ENCODE measurements at places on chromosomes 5 and 9.

DNA sequence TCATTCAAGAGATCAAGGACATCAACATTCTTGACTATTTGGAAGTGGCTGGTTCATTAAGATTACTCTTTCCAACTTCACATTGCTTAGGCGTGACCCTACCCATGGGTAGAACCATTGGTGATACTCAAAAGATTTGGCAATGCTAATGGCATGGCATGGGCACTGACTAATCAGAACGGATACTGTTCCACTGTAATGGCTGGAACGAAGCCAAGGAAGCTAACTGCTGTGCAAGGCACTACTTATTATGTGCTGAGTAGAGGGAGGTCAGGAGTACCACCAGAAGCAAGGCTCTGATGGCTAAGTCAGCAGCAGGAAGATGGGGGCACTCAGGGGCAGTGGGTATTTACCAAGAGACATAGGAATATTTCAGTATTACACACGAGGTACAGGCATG, 31.9 kb downstream of the GNA14 start:
- no peak for DNase-seq

DNA sequence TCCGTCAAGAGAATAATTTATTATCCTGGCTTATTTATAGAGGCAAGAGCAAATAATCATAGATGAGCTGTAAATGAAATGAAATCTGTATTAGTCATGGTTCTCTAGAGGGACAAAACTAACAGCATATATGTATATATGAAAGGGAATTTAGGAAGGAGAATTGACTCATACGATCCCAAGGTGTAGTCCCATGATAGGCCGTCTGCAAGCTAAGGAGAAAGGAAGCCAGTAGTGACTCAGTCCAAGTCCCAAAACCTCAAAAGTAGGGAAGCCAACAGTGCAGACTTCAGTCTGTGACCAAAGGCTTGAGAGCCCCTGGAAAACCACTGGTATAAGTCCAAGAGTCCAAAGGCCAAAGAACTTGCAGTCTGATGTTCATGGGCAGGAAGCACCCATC, 515.9 kb upstream of the CYLC2 start:
- no peak for DNase-seq

DNA sequence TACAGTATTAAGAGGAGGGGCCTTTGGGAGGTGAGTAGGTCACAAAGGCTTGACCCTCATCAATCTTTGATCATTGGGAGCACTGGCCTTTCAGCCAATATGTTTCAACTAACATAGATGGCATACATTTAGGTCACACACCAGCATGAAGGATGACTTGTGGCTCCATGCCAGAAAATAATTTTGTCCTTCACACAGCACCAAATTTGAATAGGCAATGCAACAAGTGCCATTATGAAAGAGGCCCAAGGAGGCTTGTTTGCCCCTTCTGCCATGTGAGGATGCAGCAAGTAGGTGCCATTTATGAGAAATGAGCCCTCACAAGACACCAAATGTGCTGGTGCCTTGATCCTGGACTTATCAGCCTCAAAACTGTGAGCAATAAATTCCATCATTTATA, 81.1 kb downstream of the JAKMIP2 start:
- no peak for DNase-seq

- DNase-seq, result no peak
These were observed 98.0 kb downstream of the ATPSCKMT start for GRCh38 chr5:10151656-10152055.

- DNase-seq, result no peak
These were observed 7.1 kb upstream of the GNAQ start for GRCh38 chr9:78038620-78039300.

GRCh38 chr9:4303006-4303405, 3.1 kb upstream of the GLIS3 start:
- DNase-seq, result no peak

DNA sequence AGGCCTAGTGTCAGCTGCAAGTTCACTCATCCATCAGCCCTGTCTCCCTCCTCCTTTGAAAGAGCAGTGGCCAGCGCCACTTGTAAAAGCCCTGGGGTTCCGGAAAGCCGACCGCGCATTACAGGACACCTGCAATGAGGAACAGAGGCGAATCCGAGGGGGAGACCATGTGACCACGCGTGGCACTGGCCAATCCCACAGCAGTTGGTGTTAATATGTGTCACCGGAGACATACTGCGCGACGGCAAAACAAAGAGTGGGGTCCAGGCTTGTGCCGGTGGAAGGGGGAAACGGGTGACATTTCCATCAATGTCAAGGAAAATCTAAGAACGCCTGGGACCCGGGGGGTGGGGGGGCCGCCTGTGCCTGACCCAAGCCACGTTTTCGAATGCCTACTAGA, 480.8 kb downstream of the SPATA31A7 start:
- DNase-seq, result no peak

- DNase-seq, result no peak
These were observed 787.4 kb upstream of the RGMB start for GRCh38 chr5:97986069-97986468.

DNA sequence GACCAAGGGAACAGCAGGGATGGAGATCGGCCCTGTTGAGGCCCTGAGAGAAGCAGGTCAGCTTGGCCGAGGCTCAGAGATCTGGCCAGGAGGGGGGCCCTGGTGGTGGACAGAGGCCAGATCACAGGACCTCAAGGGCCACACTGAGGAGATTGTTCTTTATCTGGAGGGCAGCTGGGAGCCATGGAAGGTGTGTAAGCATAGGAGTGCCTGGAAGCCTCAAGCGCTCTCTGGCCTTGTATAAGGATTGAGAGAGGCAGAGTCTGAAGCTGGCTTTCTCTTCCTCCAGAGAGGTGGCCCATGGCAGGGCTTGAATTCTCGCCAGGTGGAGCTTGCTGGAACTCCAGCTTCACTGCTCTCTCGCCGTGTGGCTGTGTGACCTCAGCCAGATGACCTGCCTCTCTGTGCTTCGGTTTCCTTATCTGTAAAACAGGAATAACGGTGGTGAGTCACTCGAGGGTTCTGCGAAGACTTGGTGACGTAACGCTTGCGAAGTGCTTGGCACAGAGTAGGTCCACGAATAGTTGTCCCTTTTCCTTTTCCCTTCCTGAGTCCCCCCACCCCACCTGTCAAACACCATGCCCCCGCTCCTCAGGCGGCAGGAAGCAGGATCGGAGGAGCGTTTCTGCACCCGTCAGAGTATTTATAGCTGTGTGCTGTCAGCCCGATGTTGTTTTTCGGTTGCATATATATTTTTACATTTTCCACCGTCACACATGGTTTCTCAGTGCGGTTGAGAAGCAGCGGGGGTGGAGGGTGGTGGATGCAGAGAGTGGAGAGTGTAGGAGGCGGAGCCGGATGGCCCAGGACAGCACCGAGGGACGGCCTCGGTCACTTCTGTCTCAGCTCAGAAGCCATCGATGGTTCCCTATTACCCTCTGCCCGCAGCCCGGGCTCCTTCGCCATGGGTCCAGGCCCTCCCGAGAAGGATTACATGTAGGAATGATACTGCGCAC, 17.0 kb upstream of the CRB2 start:
- DNase-seq, result peak; percentile 62

DNA sequence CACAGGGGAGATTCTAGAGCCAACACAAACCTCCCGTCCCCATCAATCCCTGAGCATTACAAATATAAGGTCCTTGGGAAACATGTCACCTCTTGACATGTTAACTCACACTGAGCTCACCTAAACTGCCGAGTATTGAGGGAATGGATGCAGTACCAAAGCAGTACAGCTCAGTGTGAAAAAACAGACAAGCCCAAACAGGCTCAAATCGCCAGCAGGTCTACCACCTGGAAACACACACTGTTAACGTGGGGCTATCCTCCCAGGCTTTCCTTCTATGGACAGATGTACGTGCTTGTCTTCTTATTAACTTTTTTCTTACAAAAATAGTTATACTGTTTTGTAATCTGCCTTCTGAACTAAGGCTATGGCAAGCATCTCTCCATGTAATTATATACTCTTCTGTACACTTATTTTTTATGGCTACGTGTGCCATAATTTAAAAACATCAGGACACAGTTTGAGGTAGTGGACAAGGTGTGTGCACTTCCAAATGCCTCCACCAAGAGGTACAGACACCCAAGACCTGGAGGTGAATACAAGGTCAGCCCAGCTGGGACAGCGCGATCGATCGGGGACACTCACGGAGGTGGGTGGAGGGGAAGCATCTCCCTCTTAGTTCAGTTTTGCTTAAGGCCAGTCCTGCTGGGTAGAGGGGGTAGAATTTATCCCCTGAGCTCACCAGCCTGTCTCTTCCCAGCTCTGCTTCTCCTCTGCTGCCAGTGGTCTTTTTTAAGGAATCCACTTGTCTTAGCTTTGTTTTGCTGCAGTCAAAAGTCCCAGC, 76.5 kb downstream of the DAP start:
- no peak for DNase-seq

DNA sequence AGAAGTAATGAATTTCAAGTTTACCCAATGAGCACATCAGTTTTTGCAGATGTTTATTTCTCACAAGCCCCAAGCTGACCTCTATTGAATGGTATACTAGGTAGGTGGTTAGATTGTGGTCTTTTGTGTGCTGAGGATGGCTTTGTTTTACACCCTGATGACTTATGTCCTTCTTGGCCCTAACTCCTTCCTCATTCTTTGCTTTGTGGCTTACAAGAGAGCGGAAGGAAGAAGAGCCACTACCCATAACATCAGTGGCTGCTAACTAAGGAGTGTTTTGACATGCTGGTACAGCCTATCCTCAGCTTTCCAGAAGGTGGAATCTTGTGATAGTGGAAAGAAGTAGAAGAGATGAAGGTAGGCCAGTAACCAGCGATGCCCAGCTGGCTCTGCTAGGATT, 85.7 kb upstream of the NTRK2 start:
- no peak for DNase-seq

DNA sequence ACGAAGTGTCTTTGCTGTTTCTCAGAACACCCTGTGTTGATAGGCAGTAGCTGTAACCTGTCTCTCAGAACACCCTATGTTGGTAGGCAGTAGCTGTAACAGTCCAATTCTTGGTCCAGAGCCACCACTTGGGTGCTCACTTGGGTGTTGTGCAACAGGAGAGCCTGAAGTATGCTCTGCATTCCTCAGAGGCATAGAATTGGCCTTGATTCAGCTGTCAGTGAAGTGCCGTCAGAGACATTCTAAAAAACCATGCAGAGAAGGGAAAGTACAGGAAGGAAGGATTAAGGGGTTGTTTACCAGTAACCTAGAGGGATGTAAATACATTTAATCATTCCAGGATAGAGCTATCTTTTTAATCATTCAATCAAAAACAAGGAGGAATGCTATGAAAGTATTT, 231.2 kb downstream of the ARRDC3 start:
- DNase-seq, result no peak

DNA sequence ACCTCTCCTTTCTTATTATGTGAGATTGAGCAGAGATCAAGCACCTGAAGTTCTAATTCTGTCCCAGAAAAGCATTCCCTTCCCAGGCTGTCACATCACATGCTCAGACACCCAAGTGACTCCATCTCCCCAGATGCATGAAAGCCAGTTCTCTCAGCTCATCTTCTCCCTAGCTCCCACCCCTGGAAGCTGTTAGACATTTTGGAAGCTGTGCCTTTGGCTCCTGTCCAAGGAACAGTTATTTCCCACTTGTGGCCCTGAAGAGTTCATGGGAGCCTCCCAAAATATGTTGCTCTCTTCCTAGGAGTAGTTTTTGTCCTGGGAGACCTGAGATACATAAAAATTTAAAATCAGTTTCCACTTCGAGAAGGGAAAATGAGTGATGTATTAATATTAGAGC, 161.4 kb upstream of the GAS1 start:
- no peak for DNase-seq

DNA sequence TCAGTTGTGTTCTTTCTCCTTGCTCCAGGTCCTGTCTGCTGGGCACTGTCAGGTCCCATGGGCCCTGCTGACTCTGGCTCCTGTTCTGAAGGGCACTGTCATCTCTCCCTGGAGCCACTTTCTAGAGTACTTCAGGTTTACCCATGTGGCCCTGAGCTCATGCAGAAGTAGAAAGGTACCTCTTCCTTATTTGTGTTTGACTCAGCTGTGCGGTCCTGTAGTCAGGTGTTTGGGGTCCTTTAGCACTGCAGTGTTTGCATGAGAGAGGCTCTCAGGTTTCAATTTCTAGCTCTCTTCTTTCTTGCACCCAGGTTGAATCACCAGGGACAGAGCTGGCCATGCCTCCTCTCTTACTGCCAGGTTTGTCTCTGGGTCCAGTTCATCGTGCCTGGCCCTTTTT, 71.5 kb downstream of the HSPA4 start:
- no peak for DNase-seq

DNA sequence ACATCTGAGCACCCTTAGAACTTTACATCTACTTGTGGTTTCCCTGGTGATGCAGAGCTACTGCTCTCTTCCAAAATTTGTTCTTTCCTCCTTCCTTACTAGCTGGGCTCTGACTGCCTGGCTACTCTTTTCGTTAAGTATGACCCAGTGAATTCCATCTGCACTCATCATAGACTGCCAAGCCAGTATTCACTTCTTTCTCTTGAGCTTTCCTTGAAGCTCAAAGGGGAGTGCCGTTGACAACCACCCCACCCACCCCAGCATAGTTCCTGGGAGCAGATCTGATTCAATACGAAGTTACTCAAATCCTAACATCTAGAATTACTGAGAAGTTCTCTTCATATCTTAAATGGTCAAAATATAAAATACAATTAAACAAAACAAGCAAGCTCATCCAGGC, 190.5 kb downstream of the ADAMTS12 start:
- no peak for DNase-seq

DNA sequence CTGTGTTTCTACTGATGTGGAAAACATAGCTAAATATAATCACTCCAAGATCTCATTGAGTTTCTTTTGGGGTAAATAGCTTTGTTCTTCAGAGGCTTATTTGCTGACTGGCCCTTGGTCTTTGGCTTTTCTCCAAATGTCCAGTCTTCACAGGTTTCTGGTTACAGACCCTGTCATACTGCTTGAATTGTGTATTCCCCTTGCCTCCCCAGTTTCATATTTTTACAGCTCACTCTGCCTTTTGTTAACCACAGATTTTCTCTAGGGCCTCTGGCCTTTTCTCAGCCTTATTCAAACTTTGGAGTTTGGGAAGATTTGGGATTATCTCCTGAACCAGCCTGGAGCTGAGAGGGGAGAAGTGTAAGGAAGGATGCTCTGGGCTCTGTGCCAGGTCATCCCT, 23.9 kb downstream of the ISOC1 start:
- no peak for DNase-seq

DNA sequence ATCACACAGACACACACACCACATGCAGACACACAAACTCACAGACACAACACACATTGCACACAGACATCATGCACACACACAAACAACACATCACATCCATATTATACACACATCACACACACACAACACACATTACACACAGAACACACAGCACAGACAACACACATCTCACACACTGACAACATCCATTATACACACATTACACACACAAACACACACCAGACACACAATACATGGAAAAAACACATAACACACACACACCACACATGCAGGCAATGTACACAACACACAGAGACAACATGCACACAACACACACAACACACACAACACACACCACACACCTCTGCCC, 4.8 kb upstream of the CCDC187 start:
- no peak for DNase-seq

GRCh38 chr5:109962882-109963603, 273.3 kb downstream of the MAN2A1 start:
- no peak for DNase-seq
